ENCODE measurements at places on chromosomes 1 and 21.

DNA sequence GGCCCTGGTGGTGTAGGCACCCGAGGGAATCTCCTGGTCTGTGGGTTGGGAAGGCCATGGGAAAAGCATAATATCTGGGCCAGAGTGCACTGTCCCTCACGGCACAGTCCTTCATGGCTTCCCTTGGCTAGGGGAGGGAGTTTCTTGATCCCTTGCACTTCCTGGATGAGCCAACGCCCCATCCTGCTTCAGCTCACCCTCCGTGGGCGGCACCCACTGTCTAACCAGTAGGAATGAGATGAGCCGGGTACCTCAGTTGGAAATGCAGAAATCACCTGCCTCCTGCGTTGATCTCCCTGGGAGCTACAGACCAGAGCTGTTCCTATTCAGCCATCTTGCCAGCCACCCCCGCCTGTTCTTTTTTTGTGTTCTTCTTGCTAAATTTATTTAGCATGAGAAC is 134.4 kb downstream of the LEPR start:
- DNase-seq, result no peak

- DNase-seq, result no peak
Observed at GRCh38 chr1:185564816-185565215, 169.4 kb upstream of the HMCN1 start.

GRCh38 chr1:157646144-157646543 is 48.3 kb upstream of the FCRL4 start:
- no peak for DNase-seq

DNA sequence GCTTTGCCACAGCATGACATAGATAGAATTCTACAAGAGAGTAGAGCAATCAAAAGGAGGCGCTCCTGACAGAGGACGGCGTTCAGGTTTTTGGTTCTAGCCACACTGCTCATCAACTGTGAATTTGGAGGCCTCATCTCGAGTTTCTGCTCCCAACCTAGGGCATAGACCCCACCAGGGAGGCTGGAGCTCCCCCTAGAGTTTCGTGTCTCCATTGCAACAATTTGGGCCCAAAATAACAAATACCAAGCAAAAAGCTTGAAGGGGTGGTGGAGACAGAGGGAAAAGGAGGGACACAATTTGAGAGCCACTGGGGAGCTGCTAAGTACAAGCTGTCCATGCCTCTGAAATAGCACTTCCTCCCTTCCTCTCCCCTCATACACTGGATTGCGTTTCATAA is 297.0 kb downstream of the GPATCH2 start:
- DNase-seq, result peak; percentile 51

- no peak for DNase-seq
Observed at GRCh38 chr1:94768036-94768435, 52.1 kb upstream of the SLC44A3 start.

DNA sequence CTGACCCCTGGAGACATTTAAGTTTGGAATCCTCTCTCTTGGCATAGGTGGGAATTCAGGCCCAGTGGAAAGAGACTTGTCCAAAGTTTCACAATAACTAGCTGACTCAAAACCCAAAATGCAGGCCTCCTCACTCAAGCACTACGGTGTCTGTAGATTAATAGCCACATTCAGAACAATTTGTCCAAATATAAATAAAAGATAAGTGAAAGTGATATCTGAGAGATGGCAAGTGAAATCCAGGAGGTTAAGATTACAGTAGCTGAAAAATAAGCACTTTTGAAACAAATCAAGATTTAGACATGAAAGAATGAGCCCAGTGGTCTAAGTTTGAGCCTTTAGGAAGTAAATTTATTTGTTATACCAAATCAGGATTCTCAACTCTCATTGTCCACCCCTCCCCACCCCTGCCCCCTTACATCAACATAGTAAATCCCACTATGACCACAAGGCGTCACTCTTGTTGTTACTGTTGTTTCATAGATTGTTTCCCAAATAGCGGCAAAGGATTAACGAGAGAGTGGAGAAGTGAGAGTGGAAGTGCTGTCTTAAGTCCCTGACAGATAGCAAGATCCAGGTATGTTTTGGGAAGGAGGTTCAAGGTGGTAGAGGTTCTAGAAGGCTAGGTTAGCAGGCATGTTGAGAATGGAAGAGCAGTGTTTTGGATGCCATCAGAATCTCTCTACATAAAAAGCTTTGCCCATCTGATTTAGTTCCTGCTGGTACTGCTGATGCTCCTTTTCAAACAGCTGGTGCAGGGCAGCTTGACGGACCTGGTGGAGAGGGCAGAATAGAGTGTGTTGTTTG is 7.1 kb upstream of the TPM3 start:
- peak; percentile 76 for DNase-seq

- DNase-seq, result peak; percentile 77
Observed at GRCh38 chr21:34603002-34603709, 11.8 kb downstream of the RCAN1 start.

DNA sequence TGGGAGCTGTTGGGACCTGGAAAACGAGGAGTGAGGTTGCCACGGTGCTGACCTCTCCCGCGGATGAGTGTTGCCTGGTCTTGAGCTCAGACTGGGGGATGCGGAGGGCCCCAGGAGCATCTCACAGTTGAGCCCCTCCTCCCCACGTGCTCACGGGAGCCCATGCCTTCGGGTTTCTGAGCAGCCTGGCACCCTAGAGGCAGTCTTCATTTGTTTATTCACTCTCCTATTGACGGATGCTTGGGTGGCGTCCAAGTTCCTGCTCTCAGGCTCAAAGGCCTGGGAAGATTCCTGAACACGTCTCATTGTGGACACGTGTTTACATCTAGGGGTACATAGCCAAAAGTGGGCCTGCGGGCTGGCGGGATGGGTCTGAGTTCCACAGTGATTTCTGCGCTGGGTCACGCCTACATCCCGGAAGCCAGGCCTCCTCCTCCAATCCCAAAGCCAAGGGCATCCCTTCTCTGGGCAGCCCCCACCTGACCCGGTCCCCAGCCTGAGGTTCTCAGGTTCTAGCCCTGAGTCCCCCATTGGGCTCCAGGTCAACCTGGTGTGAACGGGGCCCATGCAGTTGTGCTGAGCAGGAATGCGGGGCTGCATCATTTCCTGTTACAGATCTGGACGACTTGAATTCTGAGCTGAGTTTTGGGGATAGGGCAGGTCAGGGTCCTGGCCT is 14.7 kb downstream of the WNT3A start:
- no peak for DNase-seq
